Activated CD4-positive, CD25-positive, alpha-beta regulatory T cell treated with anti-CD3 and anti-CD28 coated beads, Interleukin-2, amount 50 U/mL, for 24 hours (primary cell): ENCODE measurements at places on chromosomes 13 and 19.

- no peak for ATAC-seq
Measured at GRCh38 chr13:100068133-100068931, 20.6 kb upstream of the PCCA start.

GRCh38 chr19:1486720-1487575, 3.2 kb downstream of the PCSK4 start:
- no peak for ATAC-seq

DNA sequence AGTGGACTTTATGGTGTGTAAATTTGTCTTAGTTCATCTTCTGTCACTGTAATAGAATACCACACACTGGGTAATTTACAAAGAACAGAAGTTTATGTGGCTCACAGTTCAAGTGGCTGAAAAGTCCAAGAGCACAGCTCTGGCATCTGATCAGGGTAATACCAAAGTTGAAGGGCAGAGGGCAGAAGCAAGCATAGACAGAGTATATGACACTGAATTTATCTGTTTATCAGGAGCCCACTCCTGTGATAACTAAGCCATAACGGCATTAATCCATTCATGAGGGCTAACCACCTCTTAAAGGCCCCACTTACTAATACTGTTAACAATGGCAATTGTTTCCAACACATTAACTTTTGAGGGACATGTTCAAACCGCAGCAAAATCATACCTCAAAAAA, 4.0 kb upstream of the RFXAP start:
- ATAC-seq: no peak

- no peak for ATAC-seq
Measured at GRCh38 chr19:55084416-55084815, 8.7 kb downstream of the EPS8L1 start.

- ATAC-seq: peak; percentile 33
Measured at GRCh38 chr19:1259206-1259875, 9.8 kb upstream of the CIRBP start.

- no peak for ATAC-seq
Measured at GRCh38 chr19:13001166-13001501, 5.9 kb downstream of the NFIX start.

DNA sequence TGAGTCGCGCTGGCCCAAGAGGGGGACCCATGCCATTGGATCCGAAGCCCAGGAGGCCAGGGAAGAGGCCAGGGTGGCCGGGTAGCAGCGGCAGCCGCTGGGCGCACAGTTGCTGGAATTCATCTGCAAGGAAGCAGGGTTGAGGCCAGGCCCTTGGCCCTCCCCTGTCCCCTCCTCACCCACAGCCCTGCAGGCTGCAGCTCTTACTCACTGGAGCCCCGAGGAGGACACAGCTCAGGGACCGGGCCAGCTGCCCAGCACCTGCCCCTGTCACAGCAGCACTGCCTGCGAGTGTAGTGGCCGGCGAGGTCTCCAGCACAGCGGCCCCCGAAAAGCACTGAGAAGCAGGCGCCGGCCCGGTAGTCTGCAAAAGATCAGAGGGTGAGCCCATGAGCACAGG, 11.2 kb downstream of the FBN3 start:
- ATAC-seq: no peak

DNA sequence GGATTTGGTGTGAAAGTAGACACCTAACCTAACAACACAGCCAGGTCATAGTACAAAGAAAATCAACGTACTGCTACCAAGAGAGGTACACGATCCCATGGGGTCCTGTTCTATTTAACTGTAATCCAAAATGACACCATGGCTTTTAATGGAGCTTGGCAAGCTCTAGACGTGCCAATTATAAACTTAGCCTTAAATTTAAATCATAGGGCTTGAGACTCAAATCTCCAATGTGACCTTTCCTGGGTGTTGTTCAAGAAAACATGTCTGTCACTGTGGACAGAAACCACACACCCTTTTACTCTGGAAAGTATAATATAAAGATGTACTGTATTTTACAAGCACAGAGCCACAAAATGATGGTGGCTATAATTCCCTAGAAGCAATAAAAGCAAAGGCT, 299.3 kb downstream of the ENOX1 start:
- ATAC-seq: no peak

DNA sequence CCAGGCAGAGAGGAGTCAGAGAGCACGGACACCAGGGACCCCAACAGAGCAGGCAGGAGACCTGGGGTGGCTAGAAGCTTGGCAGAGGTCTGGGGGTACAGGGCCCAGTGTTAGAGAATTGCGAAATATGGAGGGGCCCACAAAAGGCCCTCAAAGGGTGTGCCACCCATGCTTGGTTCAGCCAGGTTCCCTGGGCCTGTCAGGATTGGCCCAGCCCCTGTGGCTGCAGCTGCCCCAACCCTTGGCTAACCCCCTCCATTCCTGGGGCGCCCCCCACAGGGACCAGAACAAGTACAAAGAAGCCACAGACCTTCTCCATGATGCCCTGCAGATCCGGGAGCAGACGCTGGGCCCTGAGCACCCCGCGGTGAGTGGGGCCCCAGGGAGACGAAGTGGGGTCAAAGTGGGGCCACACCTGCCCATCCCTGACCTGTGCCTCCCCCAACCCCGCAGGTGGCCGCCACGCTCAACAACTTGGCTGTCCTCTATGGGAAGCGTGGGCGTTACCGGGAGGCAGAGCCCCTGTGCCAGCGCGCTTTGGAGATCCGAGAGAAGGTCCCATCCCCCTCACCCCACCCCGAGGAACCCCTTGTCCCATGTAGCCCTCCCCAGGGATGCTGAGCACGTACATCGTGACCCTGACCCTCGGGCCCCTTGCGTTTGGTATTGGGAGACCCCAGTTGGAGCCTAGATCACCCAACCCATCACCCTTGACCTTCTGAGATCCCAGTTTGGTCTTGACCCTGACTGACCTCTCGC, 8.0 kb downstream of the KLC3 start:
- no peak for ATAC-seq

DNA sequence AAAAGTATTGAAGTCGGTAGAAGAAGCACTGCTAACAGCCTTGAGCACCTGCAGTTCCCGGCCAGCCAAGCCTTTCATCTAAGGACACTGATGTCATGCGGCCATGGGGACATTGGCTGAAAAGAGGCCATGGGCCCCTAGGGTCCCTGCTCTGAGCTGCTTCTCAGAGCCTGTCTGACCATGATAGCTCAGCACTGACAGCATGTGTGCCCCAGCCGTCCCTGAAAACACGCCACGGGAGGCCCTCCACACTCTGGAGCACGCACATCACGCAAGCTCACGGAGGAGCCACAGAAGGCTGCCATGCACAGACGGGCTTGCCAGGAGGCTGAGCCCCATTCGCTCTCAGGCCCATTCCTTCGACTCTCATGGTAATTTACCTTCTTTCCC, 51.8 kb downstream of the MLLT1 start:
- ATAC-seq: no peak

GRCh38 chr13:109281017-109281902, 505.1 kb downstream of the IRS2 start:
- ATAC-seq: no peak

- peak; percentile 53 for ATAC-seq
Measured at GRCh38 chr19:662962-663681, at the start of gene RNF126. Gene RNF126 (minus strand): TSS chr19:663214. CDS start chr19:663121, 93 bp downstream.

DNA sequence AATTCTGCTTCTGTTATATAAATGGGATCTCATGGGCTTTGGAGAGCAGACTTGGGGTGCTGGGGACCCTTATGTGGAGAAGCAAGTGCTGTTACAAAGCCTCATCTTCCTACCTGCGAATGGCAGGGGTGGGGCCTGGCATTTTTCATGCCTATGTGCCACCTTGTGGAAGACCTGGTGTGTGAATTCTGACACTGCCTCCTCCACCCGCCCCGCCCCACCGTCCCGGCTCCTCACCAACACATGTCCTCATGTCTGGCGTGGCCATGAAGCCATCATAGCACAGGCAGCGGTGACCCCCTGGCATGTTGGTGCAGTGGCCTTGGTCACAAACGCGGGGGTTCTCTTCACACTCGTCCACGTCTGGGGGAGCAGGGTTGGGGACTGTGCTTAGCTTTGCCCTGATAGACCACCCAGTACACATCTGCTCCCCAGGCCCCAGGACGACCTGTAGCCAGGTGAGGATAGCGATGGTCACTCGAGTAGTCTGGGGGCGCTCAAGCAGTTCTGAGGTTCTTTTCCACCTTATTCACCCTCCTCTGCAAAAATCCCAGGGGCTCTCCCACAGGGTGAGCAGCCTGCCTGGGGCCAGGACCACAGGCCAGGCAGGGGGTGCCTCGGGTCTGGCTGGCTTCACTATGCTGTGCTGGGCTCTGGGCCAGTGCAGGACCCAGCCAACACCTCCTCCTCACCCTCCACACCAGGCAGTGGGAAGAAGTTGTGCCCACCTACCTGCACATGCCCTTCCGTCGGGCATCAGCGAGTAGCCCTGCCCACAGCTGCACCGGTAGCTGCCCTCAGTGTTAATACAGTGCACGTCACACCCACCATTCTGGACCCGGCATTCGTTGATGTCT, 32.7 kb downstream of the FBN3 start:
- no peak for ATAC-seq

- ATAC-seq: no peak
Measured at GRCh38 chr13:101955764-101956163, 446.1 kb downstream of the FGF14 start.

DNA sequence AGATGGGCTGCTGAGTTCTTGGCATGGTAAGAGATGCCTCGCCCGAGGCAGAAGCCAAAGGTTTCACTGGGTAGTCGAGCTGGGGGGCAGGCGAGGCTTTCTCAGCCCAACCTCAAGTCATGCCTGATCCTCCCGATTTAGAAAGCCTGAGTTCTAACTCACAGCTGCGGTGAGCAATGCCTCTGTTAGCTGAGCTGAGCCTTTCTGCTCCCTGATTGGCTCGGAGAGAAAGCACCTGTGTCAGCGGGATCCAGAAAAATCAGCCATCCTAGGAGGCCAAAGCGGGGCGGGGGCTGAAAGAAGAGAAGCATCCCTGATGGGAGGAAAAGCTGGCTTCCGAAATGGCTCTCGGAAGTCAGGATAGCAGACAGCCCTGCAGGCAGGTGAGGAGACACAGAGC, 44.7 kb downstream of the CACNA1A start:
- no peak for ATAC-seq

DNA sequence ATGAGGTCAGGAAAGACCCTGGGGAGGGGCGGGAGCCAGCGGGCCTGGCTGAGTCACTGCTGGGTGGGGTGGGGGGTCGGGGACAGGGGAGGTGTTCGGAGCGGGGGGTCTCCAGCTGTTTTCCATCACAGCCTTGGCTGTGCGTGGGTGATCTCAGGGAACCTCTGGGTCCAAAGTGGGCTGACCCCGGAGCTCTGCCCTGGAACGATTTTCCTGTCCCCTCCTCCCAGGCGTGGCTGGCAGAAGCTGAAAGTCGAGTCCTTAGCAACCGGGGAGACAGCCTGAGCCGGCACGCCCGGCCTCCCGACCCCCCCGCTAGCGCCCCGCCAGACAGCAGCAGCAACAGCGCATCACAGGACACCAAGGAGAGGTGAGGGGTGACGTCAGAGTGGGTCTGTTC, 10.6 kb downstream of the TRIP10 start:
- ATAC-seq: no peak

- no peak for ATAC-seq
Measured at GRCh38 chr13:97333983-97334382, 100.0 kb upstream of the RAP2A start.

DNA sequence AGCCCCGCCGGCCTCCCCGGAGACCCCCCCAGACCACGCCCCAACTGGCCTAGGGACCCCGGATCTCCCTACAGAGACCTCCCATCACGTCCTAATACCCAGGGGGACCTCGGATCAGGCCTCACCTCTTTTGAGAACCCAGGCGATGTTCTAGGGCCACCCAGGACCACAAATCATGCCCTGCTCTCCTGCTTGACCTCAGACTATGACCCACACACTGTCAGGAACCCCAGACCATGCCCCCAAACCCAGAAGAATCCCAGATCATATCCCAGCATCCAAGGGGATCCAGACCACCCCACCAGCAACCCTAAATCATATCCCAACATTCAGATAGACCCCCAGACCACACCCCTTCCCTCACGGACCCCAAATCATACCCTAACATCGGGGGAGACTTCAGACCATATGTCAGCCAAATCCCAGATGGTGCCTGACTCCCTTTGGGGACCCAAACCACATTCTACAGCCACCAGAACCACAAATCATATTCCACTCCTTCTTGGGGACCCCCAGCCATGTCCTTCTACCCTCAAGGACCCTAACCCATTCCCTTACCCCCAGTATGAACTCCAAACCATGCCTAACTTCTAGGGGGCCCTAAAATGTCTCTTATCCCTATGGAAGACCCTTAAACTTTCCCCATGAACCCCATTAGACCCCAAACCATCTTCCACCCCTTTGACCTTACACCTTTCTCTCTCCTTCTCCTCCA, 611 bp upstream of the LRFN1 start:
- no peak for ATAC-seq

DNA sequence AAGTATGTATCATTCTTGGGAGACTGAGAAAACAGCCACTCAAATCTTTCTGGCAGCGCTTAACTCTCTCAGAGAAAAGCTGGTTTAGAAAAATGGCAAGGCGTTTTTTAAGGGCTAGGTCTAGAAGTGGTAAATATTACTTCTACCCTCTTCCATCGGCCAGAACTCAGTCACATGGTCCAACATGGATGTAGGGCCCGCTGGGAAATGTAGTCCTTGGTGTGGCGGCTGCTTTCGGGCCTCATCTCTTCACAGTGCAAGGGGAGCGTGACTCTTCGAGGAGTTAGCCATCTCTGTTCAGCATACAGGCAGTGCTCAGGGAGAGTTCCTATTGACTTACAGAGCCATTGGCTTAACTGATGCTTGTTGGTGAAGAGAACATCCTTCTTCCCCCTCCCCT, 6.3 kb downstream of the VSTM2B start:
- no peak for ATAC-seq

DNA sequence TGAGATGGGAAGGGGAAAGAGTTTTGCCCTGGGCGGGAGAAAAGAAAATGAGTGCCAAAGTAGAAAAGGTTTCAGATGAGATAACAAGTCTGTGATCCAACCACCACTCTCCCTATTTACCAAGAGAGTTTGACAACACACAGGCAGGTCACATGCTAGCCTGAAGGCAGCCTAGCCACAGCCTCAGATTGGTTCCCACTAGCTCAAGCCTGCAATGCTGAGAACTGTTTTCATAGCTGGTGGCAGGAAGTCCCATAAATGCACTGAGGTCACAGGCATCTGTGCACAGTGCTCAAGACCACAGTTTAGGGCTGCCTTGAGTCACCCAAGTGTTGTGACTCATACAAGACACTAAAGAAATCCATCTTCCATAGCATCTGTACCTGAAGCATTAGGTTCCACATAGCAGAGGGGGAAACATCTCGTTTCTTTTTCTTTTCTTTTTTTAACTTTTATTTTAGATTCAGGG, 18.5 kb upstream of the POP4 start:
- peak; percentile 99 for ATAC-seq
